ENCODE measurements at places on chromosomes 13 and 19. TPM values are rescaled to one million over a fixed set of nuclear protein-coding genes. Genes with fewer than 3 reads are reported as not detected.

GRK1 gene
- not detected for total RNA-seq

RGS9BP gene
- total RNA-seq, result 0.20 TPM

DNA sequence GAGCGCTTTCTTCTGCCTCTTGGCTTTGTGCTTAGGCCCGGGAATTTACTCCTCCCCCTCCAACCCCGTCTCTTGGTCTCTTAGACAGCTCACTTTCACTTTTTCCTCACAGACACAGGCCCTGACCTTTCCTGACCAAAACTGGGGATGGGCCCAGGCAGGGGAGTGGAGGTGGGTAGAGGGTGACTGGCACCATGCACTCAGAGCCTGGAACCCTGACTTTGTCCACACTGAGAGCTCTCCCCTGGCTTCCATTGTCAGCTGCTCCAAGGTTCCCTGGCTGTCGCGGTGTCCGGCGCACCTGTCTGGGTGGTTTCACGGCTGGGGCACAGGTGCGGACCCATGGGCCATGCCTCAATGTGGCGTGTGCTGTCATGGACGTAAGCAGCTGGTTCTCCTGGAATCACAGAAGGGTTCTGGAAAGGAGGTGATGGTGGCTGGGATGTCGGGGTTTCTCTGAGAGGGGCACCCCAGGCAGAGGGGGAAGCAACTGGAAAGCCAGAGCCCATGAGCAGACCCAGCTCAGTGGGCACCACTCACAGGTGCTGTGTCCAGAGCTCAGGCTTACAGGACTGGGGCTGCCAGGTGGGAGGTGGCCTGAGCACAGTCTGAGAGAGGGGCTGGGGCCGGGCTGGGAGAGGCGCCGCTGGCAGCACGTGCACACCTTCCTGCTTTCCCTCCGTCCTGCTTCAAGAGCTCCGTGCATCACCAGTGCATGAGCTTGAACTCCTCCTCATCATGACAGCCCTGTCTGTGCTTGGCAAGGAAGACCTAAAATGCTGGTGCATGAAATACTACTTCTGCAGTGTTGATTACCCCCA, 28.0 kb upstream of the C1QTNF9 start:
- no peak for DNase-seq

- DNase-seq, result no peak
Measured at GRCh38 chr19:38850976-38851621, 1.3 kb upstream of the HNRNPL start.

PRDX2 gene
- 265 TPM for total RNA-seq

FCER2 gene
- total RNA-seq, result not detected

DNA sequence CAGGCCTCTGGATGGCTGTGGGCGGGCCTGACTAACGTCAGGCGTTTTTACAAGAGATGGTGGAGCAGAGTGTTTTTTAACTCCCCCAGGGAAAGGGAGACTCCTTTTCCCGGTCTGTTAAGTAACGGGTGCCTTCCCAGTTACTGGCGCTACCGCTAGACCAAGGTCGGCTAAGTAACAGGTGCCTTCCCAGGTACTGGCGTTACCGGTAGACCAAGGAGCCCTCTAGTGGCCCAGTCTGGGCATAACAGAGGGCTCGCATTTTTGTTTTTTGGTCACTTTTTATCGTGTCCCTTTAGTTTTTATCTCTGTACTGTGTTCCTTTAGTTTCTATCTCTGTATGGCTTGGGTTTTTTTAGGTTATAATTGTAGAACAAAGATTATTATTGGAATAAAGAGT, 10.0 kb downstream of the ZNF383 start:
- DNase-seq, result no peak

ZNF557 gene
- total RNA-seq, result 7.8 TPM

ZNF30 gene
- 3.1 TPM for total RNA-seq

DNA sequence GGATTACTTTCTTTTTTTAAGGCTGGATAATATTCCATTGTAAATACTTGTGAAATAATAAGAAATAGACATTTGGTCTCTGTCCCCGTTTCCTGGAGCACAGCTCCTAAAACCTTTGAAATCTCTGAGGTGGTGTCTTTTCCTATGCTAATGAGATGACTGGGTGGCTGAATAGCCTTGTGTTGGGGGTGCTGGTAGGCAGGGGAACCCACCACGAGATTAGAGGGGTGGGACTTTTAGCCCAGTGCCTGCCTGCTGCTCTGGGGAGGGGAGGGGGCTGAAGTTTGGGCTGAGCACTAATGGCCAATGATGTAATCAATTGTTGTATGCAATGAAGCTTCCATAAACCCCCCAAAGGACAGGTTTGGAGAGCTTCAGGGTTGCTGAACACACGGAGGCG, 175.7 kb downstream of the FGF9 start:
- no peak for DNase-seq

TMEM221 gene
- total RNA-seq, result not detected

DNA sequence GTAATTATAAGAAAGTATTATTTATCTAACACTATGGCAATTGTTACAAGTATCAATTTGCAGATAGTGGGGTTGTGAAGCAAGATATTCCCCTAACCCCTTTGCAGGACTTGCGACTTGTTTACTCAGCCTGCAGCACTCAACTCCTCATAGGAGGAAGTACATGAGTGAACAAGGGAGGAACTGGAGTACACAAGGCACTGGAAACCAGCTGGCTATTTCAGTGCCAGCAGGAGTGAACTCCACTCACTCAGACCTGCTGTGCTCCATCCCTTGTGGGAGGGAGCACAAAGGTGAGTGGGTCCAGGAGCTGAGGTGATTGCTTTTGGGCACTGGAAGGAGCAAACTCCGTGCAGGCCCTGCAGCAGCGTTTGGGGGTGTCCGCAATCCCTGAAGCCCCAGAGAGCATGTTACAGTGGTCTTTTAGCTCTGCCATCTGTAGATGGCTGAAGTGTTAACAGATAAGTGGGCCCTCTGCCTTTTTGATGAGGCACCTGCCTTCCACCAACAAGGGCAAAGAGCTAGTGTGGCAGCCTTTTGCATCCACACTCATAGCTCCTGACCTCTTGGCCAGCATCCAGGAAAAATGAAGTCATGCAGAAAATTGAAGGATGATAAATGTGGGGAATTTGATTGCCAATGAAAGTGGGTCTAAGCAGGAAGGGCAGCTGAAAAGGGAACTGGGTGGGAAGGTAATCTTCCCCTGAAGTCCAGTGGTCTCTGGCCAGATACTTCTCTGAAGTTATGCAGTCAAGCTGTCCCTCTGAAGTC, 802.2 kb upstream of the MIR17HG start:
- no peak for DNase-seq

- no peak for DNase-seq
Measured at GRCh38 chr13:44278166-44278565, 95.5 kb upstream of the SERP2 start.

NUMBL gene
- total RNA-seq, result 56.9 TPM

GRCh38 chr13:98652721-98653462, 76.0 kb upstream of the STK24 start:
- no peak for DNase-seq
